ENCODE measurements at places on chromosomes 11 and 22. TPM values are rescaled to one million over a fixed set of nuclear protein-coding genes. Genes with fewer than 3 reads are reported as not detected.

POU2AF2 gene
- polyA plus RNA-seq = 0.12 TPM

DNA sequence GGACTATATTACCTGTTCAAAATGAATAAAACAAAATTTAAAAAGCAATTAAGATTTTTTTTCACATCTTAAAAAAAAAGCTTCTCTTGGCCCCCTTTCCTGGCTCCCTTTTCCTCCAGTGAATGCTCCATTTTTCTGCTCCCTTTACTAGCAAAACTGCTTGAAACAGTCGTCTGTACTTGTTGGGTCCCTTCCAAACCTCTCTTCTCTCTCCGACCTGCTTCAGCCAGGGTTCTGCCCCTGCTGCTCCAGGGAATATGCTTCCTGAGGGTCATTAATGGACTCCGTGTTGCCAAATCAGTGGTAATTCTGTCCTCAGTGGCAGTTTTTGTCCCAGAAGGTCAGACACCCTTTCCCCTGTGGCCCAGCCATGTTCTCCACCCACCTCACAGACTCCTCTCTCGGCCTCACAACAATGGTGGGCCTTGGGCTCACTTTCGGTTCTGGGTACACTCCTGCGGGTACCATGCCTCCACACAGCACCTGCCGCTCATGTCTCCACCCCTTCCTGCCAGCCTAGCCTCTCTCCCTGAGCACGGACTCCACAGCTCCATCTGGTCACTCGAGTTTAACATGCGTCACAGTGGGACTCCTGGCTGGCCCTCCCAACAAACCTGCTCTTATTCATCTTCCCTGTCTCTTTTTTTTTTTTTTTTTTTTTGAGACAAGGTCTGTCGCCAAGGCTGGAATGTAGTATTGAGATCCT lies 7.8 kb upstream of the POLR3H start:
- no peak for DNase-seq

GRCh38 chr22:35446365-35446764 lies 46.4 kb downstream of the MCM5 start:
- no peak for DNase-seq

- DNase-seq = no peak
Measured at GRCh38 chr11:10900681-10901415, 43.0 kb upstream of the ZBED5 start.

SLC17A6 gene
- polyA plus RNA-seq = not detected

POU2AF1 gene
- polyA plus RNA-seq = 0.47 TPM

DNA sequence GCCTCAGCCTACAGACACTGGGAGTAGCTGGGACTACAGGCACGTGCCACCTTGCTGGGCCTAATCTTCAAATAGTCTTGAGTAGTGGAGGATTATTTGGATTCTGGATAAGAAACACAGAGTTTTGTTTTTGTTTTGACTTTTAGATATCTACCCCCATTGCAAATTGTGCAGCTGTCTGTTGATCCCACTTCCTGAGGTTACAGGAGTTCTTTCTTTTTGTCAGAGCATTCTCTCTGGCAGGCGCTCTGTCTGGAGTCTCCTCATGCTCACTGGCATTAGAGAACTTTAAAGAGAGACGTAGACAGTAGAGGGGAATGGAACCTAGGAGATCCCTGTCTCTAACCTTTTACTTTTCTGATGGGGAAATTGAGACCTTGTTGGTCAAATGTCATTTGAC lies 7.8 kb upstream of the ADAMTS8 start:
- no peak for DNase-seq

NPAS4 gene
- 0.33 TPM for polyA plus RNA-seq

KLHL35 gene
- 0.78 TPM for polyA plus RNA-seq

DNA sequence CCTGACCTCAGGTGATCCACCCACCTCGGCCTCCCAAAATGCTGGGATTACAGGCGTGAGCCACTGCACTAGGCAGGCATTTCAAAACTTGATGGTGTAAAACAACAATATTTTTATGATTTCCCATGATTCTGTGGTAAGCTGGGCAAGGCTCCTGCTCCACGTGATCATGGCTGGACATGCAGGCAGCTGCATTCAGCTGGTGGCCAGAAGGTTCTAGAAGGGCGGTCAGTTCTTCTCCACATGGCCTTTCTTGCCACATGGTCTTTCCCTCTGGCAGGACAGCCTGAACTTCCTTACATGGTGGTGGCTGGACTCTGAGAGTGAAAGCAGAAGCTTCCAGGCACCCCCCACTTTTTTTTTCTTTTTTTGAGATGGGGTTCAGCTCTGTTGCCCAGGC lies 9.9 kb upstream of the RASD2 start:
- no peak for DNase-seq

DNA sequence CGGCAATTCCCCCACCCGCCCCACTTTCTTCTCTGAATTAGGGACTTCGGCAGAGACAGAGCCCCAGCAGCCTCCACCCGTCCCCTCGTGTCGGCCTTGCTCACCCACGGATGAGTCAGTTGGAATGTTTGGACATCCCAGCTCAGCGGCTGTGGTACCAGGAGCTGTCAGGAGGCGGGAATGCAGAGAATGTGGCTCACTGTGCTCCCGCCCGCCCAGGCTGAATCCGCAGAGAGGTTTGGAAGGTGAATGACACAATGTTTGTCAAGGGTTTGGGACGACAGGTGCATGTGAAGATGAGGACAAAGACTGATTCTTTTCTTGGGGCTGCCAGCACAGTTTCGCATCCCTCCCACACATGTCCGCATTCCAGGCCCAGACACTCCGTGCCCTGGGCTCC lies 39.6 kb downstream of the LIF start:
- DNase-seq = no peak

GRCh38 chr22:18110194-18110953 lies at the start of gene TUBA8:
Gene TUBA8 (plus strand): TSS chr22:18110809. CDS start chr22:18110866, 57 bp downstream.
- peak; percentile 34 for DNase-seq

- no peak for DNase-seq
Measured at GRCh38 chr11:77244277-77245027, 57.0 kb downstream of the GDPD4 start.

GRCh38 chr22:37053310-37054055 lies 1.9 kb downstream of the KCTD17 start:
- no peak for DNase-seq

DNA sequence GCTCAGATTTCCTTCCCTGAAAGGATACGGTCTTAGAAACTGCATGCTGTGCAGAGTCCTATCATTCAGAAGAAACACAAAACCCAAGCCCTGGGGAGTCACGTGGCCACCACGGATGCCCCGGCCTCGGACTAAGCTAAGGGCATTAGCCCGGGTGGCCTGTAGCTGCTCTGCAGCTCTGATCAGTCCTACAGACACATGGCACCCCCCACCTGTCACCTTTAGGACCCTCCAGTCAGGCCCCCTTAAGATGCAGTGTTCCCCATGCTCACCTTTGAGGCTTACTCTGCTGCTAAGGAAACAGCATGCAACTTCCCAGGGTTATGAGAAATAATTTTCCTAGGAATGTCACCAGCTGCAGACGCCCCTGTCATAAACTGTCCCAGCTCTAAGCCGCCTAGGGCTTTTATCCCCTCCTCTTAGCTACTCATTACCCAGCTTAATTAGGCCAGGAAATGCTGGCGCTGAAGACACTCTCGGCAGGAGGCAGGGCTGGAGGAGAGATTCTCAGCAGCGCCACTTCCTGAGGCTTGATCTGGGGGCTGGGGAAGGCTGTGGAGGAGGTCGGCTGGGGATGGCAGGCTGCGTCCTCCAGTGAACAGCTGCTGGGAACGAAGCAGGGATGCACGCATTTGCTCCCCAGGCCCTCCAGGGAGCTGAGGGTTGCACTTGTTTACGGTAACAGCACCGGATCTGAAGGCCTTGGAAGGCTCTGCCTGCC lies 47.2 kb upstream of the ADA2 start:
- DNase-seq = peak; percentile 58

DNA sequence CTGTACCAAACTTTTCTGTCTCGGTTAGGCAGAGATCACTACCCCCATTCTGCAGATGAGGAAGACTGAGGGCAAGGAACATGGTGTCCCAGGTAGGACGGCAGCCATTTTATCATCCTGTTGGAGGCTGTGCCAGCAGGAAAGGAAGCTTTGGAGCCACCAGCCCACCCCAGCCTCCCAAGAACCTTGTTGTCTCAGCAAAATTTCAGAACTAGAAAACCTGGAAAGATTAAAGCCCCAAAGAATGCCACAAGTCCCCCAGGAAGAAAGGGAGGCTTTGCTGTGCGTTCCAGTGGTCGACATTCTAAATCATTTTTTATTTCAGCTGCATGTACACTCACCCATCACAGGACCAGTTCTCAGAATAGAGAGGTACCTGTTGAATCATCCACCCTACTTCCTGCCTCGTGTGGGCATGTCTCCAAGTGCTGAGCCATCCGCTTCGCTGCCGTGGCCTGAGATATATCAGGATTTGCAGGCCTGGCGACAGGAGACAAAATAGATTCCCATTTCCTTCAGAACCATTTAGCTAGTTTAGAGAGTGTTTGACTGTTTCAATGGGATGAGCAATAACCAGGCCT lies 13.0 kb upstream of the EIF3D start:
- DNase-seq = no peak

GRCh38 chr22:21866833-21867527 lies 465 bp downstream of the MAPK1 start:
- peak; percentile 9 for DNase-seq

OR56A1 gene
- not detected for polyA plus RNA-seq

SORL1 gene
- 57.3 TPM for polyA plus RNA-seq

BTBD18 gene
- 0.06 TPM for polyA plus RNA-seq

KRTAP5-10 gene
- 0.20 TPM for polyA plus RNA-seq

GRCh38 chr11:35485656-35486322 lies 39.6 kb downstream of the PAMR1 start:
- DNase-seq = peak; percentile 54

DNA sequence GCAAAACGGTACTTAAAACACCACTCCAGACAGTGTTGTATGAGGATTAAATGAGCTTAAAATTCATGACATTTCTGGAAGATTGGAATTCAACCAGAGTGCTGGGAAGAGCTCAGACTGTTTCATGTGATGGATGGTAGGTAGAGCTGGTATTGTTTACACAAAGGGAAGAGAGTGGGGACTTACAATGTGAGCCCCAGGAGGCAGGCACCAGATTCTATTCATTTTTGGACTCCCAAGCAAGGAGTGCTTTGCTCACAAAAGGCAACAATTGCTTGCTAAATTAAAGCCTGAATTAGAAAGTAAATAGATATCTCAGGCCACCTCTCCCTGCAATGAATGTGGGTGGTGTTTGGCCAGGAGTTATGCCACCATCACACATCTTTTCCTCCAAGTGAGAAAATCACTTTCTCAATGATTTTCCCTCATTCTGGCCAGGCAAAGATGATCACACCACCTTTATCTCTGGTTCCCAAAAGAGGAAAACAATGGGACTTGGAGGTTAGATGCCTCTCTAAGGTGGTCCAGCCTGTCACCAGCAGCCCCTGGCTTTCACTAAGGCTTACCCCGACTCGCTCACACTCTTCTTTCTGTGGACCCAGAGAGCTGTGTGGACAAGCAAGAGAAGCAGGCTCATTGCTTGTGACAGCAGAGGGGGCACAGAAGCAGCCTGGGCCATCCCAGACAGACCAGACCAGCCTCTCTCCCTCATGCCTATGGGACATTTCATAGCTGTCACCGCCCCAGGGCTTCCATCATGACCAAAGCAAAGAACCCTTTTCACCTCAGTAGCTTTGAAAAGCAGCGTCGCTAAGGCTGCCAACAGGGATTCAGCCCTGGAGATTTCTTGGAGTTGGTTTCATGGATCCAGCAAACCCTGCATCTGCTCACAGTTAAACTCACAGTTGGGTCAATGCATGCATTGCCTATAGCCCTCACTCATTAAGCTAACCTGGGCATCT lies 63.5 kb upstream of the DRD2 start:
- DNase-seq = no peak

DNA sequence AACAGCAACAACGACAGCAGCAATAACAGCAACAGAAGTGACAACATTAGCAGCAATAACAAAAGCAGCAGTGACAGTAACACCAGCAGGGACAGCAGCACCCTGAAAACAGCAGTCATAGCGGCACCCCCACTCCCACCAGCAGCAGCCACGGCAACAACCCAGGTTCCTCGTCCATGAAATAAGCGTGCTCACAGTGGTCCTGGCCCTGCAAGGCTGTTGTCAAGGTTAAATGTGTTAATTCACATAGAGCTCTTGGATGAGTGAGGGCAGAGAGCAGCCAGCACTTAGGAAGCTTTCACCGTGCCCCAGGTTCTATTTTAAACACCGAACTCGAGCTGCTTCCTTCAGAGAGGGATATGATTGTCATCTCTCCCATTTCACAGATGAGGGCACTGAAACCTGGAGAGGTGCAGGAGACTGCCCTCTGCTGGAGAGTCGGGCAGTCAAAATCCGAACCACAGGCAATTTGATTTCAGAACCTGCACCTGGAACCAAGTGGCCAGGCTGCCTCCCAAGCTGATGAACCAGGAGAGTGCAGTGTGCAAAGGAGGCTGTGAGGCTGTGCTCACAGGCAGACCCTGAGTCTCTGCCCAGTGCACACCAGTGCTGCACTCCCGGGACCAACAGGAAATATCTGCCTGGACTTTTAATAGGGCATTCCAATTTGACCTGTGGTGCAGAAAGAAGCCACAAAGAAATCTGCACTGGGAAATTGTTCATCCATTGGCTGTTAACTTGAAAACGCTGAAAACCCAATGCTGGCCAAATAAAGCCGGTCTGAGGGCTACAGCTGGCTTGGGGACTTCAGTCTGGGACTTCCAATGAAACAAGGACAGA lies 22.9 kb upstream of the FGF3 start:
- no peak for DNase-seq

NXPE1 gene
- polyA plus RNA-seq = 0.09 TPM

- DNase-seq = no peak
Measured at GRCh38 chr22:23763579-23763945, 772 bp downstream of the C22orf15 start.

- no peak for DNase-seq
Measured at GRCh38 chr11:104073950-104074705, 37.7 kb downstream of the DDI1 start.

NRIP3 gene
- polyA plus RNA-seq = 1.1 TPM

DNA sequence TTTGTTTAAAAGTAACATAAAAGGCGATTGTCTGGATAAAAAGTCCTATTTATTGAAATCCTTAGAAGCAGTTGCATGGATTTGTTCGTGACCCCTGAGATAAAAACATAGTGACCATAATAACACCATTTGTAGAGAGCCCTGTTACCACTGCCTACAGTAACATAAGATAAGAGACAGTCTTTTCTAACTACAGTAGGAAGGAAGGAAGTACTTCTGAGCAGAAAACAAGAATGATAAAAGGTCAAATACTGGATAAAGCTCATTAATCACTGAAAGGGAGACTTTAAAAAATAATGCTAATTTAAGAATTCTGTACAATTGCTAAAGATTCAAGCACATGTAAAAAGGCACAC lies 47.1 kb upstream of the SOX6 start:
- DNase-seq = no peak

- no peak for DNase-seq
Measured at GRCh38 chr11:132088551-132088950, 718.1 kb downstream of the NTM start.

- peak; percentile 53 for DNase-seq
Measured at GRCh38 chr11:134360050-134360835, 28.5 kb downstream of the GLB1L2 start.

RBMXL2 gene
- polyA plus RNA-seq = 0.18 TPM

GRCh38 chr11:103737037-103737622 lies 299.3 kb upstream of the DDI1 start:
- no peak for DNase-seq

PANX3 gene
- polyA plus RNA-seq = not detected

GRCh38 chr22:17884084-17884483 lies 109.8 kb upstream of the BID start:
- DNase-seq = no peak

IMMP1L gene
- polyA plus RNA-seq = 51.2 TPM

Measured in left renal pelvis (tissue), 4 donors.